ENCODE measurements at places on chromosomes 5 and 9.
A peak's percentile ranks its signal among the peaks of the same experiment; 100 is the strongest.

GRCh38 chr5:165201771-165202518 is 1696.5 kb downstream of the MAT2B start:
- DNase-seq = no peak

DNA sequence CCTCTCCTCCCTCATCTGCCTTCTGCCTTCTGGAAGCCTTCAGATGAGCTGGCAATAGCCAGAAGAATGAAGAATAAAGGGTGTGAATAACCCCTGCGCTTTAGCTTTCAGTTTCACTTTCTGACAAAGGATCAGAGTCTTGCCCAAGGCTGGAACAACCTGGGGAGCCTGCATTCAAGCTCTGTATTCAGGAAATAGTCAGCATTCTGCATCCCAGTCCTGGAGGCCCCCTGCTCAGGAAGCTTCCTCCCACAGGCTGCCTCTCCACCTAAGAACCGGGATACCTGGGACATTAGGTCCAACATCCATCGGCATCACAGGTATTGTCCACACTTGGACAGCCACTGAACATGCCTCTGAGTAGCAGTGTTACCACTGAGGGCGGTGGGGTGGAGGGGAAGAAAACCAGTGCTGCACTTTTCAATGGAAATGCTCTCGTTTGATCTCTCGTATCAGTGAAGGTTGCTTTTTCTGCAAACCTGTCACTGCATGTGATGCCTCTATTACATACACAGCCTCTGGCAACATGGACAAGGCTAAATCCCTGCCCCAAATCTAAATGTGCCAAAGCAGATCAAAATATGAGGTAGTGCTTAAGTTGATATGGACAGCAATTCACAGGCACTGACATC is 39.8 kb upstream of the ACO1 start:
- DNase-seq = no peak

DNA sequence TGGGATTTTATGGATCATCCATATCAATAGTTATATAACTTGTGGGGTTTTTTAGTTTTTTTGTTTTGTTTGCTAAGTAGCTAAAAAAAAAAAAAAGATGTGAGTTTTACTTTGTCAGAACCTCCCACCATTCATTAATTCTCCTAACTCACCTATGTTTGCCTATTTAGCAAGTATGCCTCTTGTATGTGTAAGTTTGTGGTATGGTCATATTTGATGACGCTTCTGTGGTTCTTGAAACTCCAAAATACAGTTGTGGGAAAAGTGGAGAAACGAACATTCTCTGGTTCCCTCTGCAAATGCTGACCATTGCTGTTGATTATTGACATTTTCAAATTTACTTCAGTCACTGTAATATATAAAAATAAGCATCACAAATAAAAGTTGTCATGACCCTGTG is 75.7 kb downstream of the PBX3 start:
- DNase-seq = no peak

DNA sequence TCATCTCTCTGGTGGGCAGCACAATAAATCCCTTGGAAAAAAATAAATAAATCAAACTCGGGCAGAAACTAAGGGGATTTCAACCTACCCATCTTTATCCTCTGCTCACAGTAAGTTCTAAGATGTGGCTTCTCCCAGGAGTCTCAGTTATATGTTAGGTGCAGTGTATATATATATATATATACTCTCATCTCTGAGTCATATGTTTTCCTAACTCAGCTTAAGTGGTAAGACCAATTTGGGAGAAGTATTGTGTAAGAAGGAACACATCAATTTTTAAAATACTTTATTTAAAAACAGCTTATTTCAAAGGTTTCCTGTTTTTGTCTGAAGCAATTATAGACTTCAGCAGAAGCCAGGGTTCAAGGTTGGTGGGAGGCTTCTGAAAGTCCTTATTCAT is 20.3 kb upstream of the OSMR start:
- DNase-seq = no peak

- DNase-seq = no peak
These were observed 50.8 kb downstream of the AQP7 start for GRCh38 chr9:33351547-33351946.

DNA sequence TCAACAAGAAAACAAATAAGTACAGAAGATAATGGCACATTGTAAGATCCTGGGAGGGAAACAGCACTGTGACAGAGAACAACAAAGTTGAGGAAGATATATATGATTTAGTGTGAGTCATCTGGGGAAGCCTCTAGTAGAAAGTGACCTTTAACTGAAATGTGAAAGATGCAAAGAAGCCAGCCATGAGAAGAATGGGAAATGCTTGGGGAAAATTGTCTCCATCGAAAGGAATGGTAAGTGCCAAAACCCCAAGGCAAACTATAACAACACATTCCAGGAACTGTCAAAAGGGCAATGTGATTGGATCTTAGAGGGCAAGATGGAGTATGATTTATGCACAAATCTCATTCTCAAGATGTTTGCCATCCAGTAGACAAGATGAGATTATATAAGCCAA is 537.8 kb upstream of the BRINP1 start:
- no peak for DNase-seq

DNA sequence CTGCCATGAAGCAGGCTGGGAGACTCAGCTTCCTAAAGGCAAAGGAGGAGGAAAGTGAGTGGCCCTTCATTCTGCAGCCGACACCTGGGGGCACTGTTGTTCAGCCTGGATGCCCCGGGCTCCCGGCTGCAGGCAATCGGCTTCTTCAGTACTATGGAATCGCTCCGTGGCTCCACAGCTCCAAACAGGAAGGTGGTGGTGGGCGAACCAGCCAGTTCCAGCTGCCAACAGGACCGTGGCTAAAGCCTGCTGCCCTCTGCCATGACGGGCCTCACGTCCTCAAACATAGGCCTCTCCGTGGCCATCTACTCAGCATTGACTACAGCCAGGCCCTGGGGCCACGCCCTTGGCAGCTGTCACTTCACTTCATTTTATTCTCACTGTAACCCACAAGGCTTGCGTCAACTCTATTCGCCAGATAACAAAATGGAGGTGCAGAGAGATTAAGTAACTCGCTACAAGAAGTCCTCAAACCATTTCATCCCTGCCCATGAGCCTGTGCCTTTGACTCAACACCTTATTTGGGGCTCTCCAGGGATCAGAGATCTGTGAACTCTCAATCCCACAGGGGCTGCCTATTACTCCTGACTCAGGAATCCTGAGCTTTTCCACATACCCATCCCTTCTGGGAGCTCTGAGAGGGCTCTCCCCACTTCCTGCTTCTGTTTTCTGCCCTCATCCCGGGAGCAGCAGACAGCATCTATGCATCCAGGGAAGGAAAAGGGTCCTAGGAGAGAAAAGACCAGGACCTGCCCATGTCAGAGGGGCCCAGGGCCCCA is 38.0 kb downstream of the PAX5 start:
- DNase-seq = peak; percentile 72

GRCh38 chr5:93017849-93018248 is 563.2 kb downstream of the NR2F1-AS1 start:
- no peak for DNase-seq

- no peak for DNase-seq
These were observed 274.4 kb upstream of the CLINT1 start for GRCh38 chr5:158133369-158133768.

DNA sequence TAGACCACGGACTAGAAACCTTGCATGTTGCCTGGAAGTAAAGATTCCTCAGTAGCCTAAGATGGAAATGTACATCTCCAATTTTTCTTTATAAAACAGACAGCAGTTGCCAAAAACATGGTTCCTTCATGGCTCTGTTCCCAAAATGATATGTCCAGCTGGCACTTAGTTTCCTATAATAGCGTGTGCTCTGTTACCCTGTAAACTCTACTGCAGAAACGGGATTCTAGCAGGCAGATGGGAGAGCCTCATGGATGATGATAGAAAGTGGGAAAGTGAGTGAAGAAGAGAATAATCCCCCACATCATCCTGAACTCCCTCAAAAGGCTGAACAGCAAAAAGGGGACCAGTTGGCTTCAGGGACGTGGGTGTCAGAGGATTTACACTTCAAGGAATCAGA is 118.2 kb downstream of the FRMD3 start:
- DNase-seq = no peak

- no peak for DNase-seq
These were observed 66.0 kb upstream of the MEF2C start for GRCh38 chr5:88948746-88949600.

GRCh38 chr9:86821006-86821845 is 126.1 kb downstream of the GAS1 start:
- no peak for DNase-seq

DNA sequence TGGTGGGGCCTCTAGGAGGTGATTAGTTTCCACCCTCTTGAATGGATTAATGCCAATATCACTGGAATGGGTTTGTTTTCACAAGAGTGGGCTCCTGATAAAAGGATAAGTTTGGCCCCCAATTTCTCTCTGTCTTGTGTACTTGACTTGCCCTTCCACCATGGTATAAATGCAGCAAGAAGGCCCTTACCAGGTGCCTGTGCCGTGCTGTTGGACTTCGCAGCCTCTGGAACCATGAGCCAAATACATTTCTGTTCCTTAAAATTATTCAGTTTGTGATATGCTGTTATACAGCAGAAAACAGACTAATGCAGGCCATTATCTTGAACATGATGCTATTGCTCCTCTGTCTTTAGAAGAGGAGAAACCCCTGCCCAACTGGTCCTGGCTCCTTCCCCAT is 17.8 kb upstream of the BRD3 start:
- no peak for DNase-seq

- DNase-seq = no peak
These were observed 75.7 kb downstream of the TMC1 start for GRCh38 chr9:72597181-72597517.

GRCh38 chr5:79962575-79963222 is 28.4 kb downstream of the MTX3 start:
- peak; percentile 53 for DNase-seq

- no peak for DNase-seq
These were observed 21.1 kb downstream of the PDE8B start for GRCh38 chr5:77231471-77232138.

- no peak for DNase-seq
These were observed 36.2 kb upstream of the TTC1 start for GRCh38 chr5:159972538-159973362.

DNA sequence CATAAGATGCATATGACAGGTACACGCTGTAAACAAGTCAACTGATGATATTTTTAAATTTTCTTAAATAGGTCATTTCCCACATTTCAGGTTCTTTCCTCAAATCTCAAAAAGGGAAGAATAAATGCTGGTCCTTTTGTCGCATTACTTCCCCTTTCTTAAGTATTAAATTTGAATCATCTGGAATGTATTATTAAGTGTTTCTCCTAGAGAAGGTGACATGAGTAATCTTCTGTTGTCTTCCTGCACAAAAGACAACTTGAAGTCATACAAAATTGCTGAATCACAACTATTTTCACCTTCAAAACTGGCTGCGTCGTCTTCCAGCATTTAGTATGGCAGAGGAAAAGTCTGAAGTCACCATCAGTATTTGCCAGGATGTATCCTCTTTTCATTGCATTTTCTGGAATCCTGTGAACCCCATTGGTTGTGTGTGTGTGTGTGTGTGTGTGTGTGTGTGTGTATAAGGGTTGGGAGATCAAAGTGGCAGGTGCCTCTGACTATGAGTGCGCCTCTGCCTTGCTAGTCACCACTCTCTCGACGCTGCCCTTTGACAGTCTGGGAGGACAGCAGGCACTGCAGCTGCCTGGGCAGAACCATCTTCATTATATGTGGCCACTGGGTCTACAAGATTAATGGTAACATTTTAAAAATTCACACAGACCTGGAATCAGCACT is 86.9 kb downstream of the MVB12B start:
- no peak for DNase-seq

DNA sequence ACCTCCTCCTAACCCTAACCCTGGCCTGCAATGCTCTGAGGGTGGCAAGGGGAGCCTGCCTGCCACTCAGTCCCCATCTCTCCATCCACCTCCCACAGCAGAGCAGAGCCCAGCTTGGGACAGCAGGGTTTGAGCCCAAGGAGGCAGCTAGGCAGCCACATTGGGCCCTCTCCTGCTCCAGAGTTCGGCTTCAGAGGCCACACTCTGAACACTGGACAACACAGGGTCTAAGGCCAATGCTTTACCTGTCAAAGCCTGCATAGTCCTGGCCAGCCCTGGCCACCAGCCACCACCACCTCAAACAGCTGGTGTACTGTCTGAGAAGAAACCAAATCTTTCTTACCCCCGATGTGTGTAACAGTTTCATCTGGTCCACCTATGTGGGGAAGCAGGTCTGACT is 5.2 kb downstream of the BICD2 start:
- no peak for DNase-seq

- DNase-seq = no peak
These were observed 10.2 kb downstream of the PRRX2 start for GRCh38 chr9:129675620-129676019.

DNA sequence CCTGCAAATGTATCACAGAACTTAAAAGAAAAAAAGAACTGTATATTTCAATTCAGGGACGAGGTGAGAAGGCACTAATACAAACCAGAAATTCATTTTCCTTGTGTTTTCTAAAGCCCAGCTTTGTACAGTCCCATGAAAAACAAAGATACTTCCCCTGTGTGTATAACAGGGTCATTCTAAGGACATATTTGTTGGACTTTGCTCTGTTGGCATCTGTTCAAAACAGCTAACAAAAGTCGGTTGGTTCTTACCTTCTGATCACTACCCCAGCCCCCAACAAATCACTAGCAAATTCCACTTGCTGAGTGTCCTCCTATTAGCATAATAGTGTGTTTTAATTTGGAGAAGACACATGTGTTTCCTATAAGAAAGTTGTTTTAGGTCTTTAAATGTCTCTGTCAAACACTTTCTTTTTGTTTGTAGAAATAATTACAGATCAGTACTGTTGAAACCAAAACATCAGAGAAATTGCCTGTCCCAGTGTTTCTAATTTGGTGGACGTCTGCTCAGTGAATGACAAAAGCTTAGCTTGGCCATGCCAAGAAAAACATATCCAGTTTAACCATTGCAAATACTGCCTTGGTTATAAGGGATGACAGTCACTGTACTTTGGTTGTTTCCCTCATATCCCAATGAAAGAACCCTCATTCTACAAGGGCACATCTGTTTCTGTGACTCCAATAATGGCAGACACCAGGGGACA is 480.5 kb downstream of the EBF1 start:
- DNase-seq = no peak

- DNase-seq = no peak
These were observed 285.5 kb upstream of the SLC24A2 start for GRCh38 chr9:20074291-20074690.

DNA sequence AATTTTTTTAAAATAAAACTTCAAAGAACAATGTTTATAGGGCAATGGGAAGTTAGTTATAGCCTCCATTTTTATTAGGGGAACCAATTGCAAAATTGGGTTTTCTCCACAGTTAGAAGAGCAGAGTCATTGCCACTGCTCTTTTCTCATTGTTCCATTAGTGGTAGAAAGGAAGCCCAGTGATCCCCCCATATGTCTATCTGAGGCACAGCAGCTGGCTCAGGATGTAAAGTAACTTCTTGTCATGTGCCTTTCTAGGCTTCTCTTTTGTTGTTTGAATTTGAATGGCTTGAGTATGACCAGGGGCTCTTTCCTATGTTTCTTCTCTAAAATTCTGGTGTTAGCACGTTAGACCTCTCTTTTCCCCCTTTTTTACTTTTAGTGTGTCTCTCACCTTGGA is 61.2 kb downstream of the UBAP1 start:
- no peak for DNase-seq

DNA sequence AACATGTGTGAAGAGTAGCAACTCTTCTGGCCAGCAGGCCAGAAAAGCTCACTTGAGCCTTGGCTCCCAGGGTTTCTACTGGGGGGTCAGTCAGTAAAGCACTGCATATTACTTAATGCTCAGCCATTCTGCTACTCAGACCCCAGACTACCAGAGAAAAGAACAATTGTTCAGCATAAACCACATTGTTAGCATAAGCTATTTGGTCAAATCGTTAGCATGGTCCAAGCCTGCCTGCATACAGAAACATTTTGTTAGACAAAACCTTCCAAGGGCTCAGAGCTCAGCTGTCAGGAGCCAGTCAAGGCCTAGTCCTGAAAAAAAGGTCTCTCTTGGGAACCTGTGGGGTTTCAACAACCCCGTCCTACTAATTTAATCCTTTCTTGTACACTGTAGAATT is 449.3 kb downstream of the PRR16 start:
- DNase-seq = no peak

Measured in activated naive CD8-positive, alpha-beta T cell treated with anti-CD3 and anti-CD28 coated beads, Interleukin-2, amount 50 U/mL, for 24 hours (primary cell).